Stimulated activated CD8-positive, alpha-beta memory T cell treated with anti-CD3 and anti-CD28 coated beads, Interleukin-4, amount 100 ng/mL, for 4 hours (primary cell): ENCODE measurements at places on chromosomes 4 and X.

- DNase-seq = no peak
These were observed at the start of gene FAM50A for GRCh38 chrX:154443992-154444754. Gene FAM50A, plus strand, starts transcription at chrX:154444141. Its CDS starts 95 bp downstream, at chrX:154444236.

GRCh38 chr4:94165256-94165655, 42.4 kb upstream of the SMARCAD1 start:
- no peak for DNase-seq

DNA sequence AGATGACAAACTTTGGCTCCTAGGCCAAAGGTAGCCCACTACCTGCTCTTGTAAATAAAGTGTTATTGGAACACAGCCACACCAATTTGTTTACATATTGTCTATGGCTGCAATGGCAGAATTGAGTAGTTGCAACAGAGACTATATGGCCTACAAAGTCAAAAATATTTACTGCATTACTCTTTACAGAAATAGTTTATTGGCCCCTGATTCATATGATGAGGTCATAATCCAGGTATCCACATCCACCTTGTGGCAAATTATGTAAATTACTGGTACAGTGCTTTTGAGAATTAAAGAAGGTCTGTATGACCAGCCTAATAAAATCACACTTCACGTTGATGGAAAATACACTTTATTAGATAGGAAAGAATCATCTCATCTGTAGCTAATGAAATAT, 337.0 kb upstream of the DDX53 start:
- DNase-seq = no peak

DNA sequence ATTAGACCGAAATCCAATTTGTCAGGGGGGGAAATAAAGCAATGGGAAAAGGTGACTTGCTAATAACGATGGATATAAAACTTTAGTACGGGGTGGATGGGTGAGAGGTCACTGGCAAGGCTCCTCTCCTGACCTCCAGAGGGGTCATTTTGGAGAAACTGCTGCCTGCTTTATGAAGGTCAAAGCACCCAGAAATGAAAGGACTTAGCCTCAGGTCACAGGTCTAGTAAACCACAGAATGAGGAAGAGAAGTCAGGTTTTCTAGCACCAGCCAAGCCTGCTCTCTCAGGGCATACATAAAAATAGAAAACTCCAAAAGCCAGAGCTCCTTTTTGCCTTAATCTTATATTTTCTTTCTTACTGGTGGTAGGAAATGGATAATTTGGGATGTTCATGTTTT, 134.2 kb downstream of the SHROOM3 start:
- no peak for DNase-seq

DNA sequence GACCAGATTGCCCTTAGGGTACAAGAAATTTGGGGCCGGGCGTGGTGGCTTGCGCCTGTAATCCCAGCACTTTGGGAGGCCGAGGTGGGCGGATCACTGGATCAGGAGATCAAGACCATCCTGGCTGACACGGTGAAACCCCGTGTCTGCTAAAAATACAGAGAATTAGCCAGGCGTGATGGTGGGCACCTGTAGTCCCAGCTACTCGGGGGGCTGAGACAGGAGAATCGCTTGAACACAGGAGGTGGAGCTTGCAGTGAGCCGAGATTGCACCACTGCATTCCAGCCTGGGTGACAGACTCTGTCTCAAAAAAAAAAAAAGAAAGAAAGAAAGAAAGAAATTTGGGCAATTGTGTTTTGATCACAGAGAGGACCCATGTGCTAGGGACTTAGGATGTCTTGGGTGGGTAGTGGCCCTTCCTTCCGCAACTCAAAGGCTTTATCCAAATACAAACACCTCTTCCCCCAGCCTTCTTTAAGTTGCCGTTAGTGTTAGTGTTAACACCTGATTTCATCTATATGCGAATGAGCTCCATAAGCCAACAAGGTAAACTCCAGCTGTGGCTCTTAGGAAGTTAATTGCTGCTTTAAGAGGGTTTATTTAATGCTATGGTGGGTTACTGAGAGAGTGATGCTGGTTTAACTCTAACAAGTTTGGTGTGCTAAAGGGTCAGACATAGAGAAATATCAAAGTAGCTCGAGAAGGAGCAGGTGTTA, 8.6 kb upstream of the CCDC110 start:
- no peak for DNase-seq

DNA sequence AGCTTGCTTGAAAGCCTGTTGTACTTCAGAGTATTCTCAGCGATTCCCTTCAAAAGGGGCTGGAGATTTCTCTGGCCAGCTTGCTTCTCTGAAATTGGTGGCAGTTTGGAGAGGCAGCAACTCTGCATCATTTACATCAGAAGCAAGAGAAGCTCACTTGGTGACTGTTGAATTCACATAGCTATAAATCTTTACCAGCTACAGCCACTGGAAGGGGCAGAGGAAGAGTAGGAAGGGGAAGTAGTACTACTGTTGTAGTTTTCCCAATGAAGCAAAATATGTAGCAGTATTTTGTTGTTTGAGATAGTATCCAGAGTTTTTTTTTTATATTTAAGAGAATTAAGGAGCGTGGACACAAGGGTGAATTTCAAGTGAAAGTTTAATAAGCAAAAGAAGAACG, 2.8 kb downstream of the TENT5D start:
- DNase-seq = no peak

DNA sequence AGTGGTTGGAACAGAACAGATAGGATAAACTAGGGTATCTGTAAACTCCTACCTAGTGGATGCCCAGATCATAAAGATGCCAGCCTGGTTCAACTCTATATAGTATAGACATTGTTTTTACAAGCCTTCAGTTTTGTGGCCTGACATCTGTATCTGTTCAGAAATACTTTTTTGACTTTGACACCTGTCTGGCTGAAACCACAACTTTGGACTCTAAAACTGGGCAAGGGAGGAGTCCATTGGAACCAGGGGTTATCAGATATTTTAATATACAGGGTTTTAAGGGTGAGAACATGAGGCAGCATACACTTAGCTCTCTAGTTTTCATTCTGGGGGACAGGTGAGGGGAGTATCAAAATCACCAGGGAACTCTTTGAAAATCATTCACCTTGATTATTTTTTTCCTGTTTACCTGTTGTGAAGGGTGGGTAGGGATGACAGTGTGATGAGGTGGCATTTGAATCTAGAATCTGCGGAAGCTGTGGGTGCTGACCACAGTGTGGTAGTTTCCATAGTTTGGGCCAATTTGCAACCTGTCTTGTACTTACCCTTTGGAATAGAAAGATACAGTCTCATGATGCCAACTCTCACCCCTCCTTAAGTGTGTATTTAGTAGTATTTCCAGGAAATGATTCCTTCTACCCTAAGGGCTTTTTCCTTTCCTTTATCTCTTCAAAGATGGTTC, 20.6 kb downstream of the GAB1 start:
- no peak for DNase-seq

DNA sequence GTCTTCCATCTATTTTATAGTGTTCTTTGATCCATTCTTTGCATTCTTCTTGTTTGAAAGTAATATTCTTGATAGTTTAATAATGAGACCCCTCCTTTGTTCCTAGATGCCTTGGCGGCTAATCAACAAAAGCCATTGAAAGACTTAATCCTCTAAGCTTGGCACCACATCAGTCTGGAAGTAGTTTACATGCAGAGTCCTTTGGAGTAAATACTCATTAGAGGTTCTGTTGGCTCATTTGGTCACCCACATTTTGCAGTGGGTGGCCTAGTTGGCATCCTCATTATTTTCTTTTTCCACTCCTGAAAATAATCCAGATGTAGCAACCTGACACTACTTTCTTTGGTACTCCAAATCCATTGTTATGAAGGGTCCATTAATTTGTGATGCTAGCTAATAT, 64.5 kb downstream of the DKK2 start:
- no peak for DNase-seq

GRCh38 chrX:8971116-8971515, 62.8 kb downstream of the FAM9B start:
- DNase-seq = no peak

DNA sequence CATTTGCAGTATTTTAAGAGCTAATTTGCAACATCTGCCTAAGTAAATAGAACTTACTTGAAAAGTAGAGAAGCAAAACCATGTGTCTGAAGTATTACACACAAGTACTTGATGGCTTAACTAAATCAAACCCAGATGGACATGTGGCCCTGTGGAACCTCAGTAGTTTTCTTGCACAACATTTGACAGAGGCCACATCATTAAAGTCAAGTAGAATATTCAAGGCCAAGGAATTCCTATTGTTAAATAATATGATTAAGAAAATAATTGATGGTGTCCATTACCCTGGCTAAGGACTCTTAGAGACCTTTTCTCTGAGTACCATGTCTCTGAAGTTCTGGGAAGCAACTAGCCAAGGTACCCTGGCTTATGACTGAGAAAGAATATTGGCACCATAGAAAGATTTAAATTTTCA, 135.4 kb upstream of the OTUD4 start:
- no peak for DNase-seq

- no peak for DNase-seq
These were observed 353.6 kb downstream of the TRIML1 start for GRCh38 chr4:188492886-188493285.

DNA sequence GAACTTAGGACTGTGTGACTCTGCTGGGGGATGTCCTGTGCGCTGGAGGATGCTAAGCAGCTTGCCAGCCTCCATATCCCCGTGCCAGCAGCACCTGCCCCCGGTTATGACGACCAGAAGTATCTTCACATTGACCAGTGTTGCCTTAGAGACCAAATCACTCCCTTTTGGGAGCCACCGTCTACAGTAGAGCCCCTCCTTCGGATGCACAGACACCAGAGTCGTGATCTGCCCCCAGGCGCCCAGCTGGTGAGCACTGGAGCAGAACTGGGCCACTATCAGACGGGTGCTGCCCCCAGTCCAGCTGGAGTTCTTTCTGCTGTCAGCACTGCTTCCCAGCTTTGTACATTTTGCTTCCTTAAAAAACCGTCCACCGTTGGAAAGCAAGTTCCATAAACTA, 30.0 kb upstream of the TADA2B start:
- no peak for DNase-seq

DNA sequence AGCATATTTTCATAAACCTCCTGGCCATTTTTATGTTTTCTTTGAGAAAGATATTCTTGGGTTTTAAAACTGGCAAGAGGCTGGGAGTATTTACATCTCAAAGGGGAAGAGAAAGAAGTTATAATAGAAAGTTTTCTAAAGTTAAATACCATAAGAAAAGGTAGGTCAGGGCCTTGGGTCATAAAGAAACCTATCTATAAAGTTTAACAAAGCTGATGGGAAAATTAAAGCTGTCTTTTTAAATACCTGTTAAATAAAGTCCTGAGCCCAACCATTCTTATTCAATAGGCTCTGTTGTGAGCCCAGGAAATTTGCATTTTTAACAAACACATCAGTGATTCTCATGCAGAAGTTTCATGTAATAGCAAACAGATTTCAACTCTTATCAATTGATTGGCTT, 451.8 kb upstream of the INTU start:
- DNase-seq = no peak

DNA sequence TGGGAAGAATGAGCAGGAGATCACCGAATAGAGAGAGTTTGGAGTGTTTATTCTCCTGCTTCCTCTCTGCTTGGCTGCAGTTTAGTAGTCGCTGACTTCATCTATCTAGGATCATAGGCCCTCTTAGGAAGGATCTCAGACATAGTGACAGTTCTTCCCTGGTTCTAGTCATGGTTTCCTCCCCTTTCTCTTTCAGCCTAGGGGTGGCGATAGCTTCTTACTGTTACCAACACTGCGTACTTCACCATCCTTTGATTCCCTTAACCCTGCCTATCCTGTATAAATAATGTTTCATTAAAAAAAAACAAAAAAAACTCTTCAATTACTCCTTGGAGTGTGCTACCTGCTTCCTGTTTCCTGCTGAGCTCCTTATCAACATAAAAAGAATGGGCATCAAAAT, 103.8 kb downstream of the DDX53 start:
- DNase-seq = no peak

GRCh38 chr4:47493238-47494123, 8.4 kb downstream of the ATP10D start:
- DNase-seq = no peak

DNA sequence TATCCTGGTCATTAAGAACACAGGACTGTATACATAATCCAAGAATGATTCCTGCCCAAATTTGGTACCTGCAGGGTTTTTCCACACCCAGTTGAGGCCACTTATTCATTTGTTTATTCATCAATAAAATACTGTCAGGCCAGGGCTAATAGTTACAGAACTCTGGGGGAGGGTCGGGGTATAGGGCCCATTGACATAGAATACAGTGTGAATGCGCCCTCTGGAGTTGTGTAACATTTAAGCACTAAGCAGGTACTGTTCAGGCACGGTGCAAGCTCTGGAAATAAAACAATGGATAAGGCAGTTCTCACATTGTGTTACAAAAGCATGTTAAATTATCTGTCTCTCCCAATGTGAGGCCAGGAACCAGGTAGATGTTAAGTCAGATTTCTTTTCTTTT, 30.8 kb upstream of the LRBA start:
- no peak for DNase-seq

DNA sequence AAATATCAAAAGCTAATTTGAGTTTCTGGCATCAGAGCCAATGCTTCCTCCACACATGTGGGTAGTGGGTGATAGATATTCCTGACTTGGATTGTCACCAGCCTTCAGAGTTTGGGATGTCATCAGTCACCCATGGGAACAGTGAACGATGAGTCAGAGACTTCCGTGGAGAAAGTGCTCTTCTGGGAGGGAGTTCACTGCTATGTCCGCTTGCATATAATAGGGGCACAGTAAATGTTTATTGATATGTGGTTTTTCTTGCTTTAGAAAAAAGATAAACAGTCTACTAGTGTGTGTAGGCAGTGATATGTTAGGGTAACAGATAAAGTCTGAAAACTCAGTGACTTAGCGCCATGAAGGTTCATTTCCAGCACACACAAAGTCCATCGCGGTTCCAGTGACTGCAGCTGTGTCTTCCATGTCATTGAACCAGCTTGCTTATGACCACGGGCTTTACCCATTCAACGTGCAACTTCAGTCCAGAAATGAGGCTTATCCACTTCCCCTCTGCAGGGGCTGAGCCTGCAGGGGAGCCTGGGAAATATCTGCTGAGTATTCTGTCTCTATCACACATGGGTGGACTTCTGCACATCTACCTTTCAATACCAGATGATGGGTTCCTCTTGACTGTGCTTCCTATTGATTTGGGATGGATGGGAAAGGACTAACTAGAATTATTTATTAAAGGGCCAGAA, 87.7 kb upstream of the WWC2 start:
- DNase-seq = no peak

DNA sequence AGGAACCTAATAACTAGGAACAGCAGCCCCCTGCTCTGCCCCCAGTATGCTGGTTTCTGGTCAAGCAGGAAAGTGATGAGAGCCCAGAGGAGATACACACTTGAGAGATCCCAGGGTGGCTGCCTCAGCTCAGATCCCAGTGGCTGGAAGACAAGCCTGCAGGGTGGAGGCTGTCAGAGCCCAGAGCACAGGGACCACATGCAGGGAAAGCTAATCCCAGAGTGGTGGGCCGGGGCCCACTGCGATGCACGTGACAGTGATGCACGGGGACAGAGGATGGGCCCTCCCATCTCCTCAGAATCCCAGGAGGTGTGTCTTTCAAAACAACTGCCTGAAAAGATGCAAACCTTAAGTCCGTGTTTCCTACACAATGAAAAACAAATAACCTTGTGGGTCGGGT, 29.1 kb upstream of the CRMP1 start:
- no peak for DNase-seq

DNA sequence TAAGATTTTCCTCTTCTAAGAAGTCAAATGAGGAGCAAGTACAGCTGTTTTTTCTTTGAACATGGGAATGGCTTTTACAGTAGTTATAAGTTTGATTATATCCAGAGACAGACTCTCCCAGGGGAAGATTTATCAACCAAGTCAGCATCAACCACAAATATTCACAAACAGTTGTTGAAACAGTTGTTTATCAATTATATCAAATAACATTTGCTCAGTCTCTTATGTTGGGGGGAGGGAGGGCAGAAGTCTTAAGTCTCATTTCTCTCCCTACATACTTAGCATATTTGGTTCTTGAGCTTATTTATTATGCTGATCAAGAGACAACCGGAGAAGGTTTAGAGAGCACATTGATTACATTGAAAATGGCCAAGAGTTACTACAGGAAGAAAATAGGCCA, 110.1 kb downstream of the FBXO8 start:
- no peak for DNase-seq
